ENCODE measurements at places on chromosomes 1 and 21.
A peak's percentile ranks its signal among the peaks of the same experiment; 100 is the strongest.

DNA sequence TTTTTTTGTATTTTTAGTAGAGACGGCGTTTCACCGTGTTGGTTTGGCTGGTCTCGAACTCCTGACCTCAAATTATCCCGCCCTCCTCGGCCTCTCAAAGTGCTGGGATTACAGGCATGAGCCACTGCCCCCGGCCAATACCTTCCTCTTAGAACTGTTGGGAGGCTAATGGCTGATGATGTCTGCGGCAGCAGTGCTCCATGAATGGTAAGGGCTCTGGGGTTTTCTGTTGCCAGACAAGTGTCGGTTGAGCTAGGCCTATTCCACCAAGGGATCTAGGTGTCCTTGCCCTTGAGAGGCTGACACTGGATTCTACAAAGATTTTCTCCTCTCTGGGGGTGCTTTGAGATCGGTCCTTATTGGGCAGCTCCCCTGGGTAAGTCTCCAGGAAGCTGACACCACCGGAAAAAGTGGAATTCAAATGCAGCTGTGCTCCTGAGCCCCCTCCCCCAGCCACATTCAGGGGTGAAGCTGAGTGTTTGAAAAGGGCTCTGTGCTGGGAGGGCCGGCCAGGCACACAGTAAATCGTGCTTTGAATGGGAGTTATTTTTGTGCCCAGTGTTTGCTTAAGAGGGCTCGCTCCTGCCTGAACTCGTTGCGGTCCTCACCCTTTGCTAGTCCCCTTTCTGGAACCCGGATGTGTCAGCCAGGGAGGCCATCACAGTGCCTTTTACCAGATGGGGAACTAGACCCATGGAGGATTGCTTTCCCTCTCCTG lies 5.2 kb downstream of the SOX13 start:
- DNase-seq = no peak

DNA sequence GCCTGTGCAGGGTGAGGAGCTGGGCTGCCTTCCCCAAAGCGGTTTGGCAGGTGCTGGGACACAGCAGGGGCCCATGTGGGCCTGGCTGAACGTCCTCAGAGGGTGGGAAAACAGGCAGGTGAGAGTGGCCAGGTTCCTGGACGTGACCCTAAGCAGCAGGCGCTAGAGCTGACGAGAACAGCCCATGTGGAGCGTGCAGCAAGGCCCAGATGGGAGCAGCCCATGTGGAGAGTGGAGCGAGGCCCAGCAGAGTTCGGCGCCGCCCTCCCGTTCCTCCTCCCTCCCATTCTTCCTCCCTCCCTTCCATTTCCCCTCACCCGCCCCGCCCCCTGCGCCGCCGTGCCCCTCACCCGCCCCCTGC lies 314.4 kb upstream of the VAMP3 start:
- no peak for DNase-seq

- no peak for DNase-seq
Measured at GRCh38 chr1:108841703-108842102, 15.2 kb downstream of the AKNAD1 start.

DNA sequence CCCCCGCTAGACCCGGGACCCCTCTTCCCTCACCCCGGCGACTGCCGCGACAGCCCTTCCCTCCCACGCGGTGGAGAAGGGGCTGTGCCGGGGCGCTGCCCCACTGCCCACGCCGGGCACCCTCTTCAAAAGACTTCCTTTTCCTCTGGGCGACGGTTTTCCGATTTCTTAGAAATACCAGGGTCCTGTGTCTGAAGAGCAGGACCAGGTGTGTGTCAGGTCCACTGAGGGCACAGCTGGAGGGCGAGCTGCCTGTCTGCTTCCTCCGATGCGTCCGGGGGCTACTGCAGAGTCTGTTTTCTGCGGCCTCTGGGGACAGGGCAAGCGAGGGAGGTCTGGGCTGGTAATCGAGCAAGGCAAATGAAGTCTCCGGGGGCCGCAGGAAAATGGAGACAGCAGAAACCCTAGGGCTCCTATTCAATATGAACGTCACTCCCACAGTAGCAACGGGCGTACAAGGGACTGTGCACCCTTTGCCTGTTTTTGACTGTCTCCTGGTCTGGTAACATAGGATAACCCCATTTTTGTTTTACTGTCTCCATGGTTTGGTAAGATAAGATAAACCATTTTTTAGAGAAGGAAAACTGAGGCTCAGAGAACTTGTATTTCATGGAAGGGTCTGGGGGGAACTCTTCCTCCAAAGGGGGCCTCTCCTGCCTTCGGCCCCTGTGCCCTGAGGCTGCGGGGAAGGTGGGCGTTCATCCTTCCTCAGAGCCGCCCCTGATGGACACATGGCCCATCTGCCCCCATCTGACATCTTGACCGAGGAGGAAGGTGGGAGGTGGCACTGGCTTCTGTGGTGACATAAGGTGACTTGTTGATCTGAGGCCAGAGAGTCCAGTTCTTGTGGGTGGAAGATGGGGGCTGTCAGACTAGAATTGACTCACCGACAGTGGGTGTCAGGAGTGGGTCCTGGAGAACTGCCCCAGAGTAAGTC lies 970 bp downstream of the TNFRSF1B start:
- peak; percentile 40 for DNase-seq

GRCh38 chr1:230858236-230858820 lies 10.0 kb downstream of the C1orf198 start:
- DNase-seq = no peak

Measured in stimulated activated CD4-positive, alpha-beta T cell treated with anti-CD3 and anti-CD28 coated beads, Interleukin-4, amount 100 ng/mL, for 1 hour (primary cell).